Activated CD4-positive, alpha-beta T cell treated with anti-CD3 and anti-CD28 coated beads, Interleukin-2, amount 50 U/mL, for 48 hours (primary cell): ENCODE measurements at places on chromosomes 13 and 19.

DNA sequence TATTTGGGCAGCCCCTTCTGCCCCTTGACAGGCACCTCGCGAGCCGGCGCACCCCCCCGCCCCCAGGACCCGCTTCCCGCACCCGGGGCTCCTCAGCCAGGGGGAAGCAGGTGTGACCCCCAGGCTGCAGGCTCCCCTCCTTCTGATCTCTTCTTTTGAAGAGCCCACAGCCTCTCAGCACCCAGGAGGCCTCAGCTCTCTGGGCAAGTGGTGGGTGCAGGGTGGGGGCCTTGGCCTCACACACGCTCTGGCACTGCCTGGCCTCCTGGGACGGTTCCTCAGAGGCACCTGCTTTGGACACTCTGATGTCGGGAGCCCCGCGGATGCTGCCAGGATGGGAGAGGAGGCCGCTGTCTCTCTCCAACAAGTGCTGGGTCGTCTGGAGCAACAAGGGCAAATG, 1.5 kb upstream of the C13orf46 start:
- DNase-seq: no peak

GRCh38 chr19:38691938-38692457, 44.5 kb downstream of the ACTN4 start:
- DNase-seq: no peak

DNA sequence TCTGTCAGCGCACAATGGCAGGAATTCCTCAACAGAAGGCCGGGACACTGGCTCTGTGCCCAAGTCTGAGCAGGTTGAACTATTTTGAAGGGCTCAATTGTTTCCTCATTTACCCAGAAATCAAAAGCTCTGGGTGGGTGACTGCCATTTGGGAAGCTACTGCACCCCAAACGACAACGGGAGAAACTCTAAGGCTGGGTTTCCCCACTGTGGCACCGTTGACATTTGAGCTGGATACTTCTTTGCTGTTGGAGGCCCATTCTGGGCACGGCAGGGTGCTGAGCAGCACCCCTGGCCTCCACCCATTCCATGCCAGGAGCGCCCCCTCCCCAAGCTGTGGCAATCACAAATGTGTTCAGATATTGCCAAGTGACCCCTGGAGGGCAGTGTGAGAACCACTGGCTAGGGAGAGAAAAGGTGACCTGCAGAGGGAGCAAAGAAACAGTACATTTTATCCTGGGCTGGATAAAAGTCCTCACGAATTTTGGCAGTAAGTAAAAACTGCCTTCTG, 62.5 kb downstream of the RFX2 start:
- DNase-seq: no peak

DNA sequence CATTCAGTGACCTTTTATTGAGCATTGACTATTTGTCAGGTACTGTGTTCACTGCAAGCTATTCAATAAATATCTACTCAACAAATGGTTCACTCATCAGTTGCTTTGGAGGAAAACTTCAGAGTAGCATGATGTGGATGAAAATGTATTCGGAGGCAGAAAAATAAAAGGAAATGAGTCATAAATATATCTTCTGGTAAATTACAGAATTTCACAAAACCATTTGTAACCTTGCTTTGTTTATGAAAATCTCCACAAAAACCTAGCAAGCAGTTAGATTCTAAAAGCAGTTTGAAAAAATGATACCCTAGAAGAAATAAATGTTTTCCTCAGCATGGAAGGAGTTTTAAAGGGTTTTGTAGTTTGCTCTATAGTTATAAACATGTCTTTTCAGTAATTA, 399.6 kb downstream of the LMO7 start:
- no peak for DNase-seq

- no peak for DNase-seq
These were observed 10.4 kb downstream of the DEDD2 start for GRCh38 chr19:42206871-42207755.

DNA sequence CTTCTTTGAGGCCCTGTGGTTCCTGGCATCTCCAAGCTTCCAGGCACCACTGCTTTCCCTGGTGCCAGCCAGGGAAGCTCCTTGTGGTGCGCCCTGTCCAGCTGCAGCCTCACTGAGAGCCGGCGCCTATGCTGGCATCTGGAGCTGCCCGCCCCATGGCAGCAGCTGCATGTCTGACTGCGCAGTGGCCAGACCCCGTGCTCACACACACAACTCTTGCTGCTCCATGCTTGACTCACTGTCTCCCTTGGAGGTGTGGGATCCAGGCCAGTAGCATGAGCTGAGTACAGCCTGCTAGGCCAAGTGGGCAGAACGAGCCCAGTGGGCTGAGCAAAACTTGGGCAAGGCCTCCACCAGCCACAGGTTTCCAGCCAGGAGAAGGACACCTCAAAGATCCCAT, 11.5 kb upstream of the SUPT20H start:
- DNase-seq: no peak

DNA sequence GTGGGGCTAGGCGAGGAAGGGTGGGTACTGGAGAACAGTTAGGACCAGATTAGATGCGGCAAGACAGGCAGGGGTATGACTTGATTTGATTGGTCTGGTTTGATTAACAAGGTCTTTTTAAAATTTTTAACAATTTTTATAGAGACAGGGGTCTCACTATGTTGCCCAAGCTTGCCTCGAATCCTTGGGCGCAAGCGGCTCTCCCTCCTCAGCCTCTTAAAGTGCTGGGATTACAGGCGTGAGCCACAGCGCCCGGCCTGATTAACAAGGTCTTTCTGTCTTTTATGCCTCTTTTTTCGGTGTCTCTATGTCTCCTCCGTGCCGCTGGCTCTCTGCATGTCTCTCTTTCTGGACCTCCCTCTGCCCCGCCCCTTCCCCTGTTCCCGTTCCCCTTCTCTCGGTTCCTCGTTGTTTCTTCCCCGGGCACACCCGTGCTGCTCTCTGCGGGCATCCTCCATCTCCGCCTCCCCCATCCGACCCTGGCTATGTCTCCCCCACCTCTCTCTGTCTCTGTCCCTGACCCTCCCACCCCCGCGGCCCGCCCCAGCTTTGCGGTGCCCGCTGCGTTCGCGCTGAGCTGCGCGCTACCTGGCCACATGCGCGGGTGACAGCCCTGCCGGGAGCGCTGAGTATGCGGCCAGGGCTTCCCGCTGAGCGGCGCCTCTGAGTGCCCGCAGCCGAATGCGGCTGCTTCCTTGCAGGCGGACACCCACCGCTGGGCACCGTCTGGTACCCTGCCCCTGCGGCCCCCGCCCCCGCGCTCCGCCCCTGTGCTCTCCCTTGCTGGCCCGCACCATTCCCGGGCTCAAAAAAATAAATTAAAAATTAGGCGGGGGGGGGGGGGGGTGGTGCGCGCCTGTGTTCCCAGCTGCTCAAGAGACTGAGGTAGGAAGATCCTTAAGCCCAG, 8.1 kb upstream of the SDHAF1 start:
- DNase-seq: peak; percentile 41

DNA sequence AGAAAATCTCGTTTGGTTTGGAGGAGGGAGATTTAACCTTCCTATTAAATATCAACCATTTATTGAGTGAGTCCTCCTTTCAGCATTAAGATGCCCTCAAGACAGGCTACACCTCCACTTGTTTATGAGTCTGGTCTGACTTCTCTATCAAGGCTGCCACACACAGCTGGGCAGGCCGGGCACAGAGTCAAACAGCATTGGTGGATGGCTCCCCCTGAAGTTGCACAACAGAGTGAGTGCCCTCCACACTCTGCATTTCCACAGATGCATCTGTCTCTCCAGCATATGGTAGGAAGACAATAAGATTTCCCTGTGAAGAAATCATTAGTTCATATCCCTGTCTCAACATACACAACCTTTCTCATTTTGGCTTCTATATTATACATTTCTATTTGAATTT, 31.4 kb downstream of the PHF11 start:
- no peak for DNase-seq
